ENCODE measurements at places on chromosomes 2 and 18.

DNA sequence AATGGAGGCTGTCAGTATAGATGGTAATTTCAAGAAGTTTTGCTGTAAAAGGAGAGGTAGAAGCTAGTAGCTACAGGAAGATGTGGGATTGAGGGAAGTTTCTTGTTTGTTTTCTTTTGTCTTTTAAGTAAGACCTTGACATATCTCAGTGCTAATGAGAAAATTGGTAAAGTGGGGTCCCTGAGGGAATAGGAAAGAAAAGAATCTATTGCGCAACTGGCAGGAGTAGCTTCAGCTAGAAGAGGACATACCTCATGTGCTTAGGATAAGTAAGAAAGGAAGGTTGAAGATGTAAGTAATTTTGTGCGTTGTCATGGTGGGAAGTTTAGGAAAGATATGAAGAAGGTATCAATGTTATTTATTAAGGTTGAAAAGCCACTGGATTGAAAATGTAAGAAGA lies 8.4 kb upstream of the IKZF2 start:
- no peak for DNase-seq

DNA sequence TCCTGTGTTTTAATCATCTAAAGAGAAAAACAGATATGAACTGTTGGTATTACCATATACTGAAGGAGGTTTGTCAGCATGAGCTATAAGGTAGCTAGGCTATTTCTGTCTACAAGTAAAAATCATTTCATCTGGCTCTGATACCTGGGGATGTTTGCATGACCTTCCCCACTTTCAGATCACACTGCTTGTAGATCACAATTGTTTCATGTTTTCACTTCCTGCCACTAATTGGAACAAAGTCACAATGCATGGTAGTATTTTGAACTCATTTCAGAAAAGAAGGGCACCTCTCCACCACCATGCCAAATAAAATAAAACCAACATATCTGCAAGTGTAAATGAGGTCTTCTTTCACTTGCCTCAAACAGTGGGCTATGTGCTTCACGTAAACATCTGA lies 37.8 kb downstream of the NYAP2 start:
- no peak for DNase-seq

- no peak for DNase-seq
Measured at GRCh38 chr2:3476321-3476984, 42.9 kb downstream of the ADI1 start.

DNA sequence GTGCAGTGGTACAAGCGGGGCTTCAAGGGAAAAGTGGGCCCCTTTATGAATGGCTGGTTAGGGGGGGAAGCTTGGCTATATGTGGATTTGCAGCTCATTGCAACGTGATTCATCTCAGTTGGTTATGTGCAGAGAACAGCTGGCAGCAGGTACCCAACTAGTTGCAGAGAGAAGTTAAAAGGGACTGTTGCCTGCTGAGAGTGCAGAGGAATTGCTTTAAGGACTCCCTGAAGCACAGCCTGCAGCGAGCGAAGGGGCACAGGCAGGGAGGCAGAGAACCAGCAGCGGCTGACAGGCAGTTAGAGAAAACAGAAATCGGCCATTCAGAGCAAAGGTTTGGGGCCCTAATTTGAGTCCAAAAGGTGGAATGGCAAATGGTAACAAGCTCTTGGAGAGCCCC lies 278.2 kb upstream of the LYPD1 start:
- DNase-seq: no peak

DNA sequence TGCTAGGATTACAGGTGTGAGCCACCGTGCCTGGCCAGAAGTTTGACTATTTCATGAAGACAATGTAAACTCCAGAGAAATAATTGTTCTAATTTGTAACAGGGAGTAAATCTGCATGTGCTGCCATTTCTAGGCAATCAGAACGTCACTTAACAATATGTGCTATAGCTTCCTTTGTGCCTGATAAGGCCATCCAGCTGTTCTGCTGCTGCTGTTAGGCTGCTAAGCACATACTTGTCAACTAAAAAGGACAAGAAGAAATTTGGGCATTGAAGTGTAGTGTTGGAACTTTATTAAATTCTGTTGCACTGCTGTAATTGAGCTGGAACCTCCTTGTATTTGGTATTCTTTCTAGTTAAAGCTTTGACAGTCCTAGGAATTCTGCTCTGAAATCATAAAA lies 57.1 kb downstream of the KIAA1328 start:
- DNase-seq: no peak

Data from stimulated activated CD4-positive, alpha-beta T cell treated with anti-CD3 and anti-CD28 coated beads, Interleukin-1b, Interleukin-23, amount 100 ng/mL, for 4 hours (primary cell).